ENCODE measurements at places on chromosomes 4 and X.

- no peak for DNase-seq
Observed at GRCh38 chrX:69371159-69371558, 133.0 kb upstream of the NALF2 start.

DNA sequence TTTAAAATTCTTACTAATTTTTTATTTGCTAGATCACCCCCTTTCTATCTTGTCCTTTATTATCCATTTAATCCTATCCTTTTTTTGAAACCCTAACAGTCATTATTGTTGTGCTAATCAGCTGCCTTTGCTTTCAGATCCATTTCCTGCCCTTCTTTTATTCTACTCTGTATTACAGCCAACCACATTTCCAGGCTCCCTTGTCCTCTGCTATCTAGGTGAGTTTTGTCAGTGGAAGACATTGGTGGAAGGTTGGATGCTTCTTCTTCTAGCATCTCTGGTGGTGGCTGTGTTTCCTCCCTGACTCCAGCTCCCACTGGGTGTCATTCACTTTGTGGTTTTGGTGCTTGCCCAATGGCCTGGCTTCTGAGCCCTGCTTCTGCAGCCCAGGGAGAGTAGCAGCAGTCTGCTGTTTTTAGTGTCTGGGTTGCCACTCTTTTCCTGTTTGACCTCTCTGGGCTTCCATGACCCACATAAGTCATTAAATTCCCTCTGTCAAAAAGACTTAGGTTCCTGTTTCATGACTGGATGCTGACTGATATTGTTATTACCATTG, 225.2 kb upstream of the PGRMC2 start:
- peak; percentile 38 for DNase-seq

DNA sequence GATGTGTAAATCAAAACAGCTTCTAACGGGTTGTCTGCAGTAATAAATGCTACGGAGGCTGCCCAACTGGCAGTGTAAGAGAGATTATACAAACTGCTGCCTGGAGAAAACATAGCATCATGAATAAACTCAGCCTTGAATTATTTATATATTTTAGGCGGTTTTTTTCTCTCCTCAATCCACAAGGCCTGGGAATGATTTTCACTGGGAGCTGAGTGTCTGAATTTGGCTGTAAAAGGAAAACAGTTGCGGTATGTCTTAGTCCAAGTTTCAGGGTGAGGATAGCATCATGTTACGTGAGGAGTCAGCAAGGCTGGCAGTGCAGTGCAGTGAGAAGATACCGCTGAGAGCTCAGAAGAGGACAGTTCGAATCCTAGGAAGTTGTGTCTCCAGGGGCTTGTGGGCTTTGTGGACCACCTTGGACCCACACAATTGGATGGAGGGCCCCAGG, 291.5 kb upstream of the BOD1L1 start:
- DNase-seq = no peak

GRCh38 chr4:155734951-155735350, 23.9 kb upstream of the GUCY1B1 start:
- no peak for DNase-seq

GRCh38 chrX:100090931-100091330, 319.1 kb downstream of the PCDH19 start:
- DNase-seq = no peak

DNA sequence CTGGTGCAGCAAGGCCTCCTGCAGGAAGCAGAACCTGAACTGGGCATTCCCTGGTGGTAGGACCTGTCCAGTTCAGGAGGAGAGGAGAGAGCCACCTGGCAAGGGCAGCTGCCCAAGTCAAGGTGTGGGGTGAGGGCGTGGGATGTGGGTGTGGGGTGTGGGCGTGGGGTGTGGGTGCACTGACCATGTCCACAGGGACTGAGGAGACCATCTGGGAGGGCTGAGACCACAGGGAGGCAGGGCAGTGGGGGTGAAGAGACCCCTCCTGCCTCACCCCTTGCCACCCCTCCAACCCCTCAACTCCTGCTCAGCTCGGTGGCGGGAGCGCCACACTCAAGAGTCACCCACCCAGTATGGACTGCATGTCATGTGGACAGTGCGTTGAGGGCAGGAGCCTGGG, 117.9 kb downstream of the CPZ start:
- DNase-seq = no peak

DNA sequence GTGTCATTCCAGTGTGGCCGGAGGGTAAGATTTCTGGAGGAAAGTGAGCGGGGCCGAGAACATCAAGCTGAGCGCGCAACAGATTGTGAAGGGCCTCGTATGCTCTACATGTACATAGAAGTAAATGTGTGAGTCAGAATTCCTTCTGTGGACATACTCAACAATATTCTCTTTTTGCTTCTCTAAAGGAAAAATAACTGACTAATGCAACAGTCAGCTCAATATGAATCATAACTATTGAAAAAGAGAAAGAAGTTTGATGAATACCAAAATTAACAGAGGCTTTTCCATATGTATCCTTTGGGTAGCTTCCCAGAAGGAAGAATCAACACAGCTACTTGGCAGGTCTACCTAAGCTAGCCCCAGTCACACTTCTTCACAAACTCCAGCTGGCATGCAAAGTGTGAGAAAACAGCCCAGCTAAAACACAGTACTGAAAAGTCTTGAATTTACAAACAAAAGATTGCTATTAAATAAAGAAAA, 87.5 kb upstream of the ZFP42 start:
- DNase-seq = no peak

DNA sequence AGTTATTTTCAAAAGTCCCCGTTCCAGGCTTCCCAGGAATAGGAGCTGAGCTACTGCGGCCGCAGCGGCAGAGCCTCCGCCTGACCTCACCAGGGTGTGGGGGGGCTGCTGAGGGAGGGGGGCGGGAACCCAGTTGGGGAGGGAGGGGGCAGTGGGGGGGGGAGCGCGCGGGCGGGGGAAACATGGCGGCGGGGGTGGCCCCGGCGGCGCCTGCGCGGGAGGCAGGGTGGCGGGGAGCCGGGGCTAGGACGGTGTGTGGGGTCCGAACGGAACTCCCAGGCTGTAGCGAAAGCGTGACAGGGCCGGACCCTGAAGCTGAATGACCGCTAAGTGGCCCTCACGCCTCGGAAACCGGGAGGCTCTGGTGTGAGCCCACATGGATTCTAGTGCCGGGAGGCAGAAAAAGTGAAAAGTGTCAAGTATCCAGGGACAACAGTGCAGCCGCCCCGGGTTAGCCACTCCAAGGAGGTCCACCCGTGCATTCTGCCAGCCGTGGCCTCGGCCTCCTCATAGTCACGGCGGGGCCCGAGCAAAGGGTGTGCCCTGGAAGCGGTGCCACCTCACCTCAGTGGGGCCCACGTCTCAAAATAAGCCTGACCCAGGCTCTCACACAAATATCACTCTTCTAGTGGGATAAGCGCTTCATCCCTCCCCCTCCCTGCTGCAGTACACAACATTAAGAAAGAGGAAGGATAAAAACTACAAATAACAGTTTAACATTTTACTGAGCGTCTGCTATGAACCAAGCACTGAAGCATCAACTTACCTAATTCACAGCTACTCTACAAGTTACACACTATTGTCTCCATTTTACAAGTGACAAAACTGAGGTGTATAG, at the start of gene KLHL13:
Gene KLHL13, minus strand, starts transcription at position 98 of the 838 bp plus-strand sequence. CDS start 88,337 bp downstream, outside the sequence.
- no peak for DNase-seq

GRCh38 chr4:155946486-155946885, 7.2 kb downstream of the CTSO start:
- DNase-seq = no peak

- DNase-seq = no peak
Observed at GRCh38 chr4:68630371-68630770, 40.1 kb downstream of the UGT2B15 start.

GRCh38 chr4:126023896-126024295, 709.1 kb downstream of the FAT4 start:
- no peak for DNase-seq

GRCh38 chr4:62912531-62912930, 1496.7 kb downstream of the TECRL start:
- no peak for DNase-seq

DNA sequence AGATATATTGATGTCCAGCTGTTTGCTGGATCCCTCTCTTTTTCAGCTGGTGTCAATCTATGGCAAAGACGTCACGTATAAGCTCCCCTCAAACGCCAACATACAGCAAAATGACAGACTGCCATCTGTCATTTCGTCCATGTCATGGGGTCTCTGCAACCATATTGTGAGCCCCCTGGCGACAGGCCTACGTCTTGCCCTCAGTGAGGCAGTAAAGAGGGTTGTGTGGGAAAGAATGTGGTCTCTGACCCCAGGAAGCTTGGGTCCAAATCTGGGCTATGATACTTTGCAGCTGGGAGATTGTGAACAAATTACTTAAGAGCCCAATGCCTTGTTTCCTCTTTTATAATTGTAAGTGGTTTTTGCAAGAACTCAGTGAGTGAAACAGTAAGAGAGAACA, 7.4 kb downstream of the SUPT20HL2 start:
- DNase-seq = no peak

DNA sequence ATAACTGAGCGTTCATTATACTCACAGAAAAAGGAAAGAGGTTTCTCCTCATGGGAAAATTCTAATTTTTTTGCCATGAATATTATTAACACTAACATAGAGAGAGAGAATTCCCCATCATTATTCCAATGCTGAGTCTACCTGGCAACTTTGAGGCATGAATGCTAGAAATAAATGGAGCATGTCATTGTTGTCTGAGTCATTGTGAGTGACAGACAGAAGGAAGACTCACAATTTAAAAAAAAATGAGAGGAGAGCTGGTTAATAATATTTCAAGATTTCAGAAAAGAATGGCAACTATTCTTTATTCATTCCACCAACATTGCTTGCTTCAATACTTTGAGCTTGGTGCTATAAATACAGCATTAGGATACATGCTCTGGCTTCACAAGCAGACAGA, 170.4 kb upstream of the HS3ST1 start:
- no peak for DNase-seq

DNA sequence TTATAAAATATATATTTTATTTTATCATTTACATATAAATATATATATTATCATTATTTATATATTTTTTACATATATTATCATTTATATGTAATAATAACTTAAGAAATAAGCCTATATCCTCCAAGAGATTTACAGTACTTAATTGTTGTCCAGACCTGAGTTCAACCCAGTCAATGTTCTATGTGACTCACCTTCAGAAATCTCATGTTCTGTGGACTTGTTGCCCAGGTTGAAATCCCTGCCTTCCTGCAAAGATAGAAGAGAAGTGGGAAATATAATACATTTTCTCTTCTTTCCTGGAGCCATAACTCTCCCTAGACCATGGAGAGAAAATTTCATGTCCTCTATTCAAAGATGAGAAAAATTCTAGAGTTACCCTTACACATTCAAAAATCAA, 247.3 kb downstream of the PARM1 start:
- DNase-seq = no peak

DNA sequence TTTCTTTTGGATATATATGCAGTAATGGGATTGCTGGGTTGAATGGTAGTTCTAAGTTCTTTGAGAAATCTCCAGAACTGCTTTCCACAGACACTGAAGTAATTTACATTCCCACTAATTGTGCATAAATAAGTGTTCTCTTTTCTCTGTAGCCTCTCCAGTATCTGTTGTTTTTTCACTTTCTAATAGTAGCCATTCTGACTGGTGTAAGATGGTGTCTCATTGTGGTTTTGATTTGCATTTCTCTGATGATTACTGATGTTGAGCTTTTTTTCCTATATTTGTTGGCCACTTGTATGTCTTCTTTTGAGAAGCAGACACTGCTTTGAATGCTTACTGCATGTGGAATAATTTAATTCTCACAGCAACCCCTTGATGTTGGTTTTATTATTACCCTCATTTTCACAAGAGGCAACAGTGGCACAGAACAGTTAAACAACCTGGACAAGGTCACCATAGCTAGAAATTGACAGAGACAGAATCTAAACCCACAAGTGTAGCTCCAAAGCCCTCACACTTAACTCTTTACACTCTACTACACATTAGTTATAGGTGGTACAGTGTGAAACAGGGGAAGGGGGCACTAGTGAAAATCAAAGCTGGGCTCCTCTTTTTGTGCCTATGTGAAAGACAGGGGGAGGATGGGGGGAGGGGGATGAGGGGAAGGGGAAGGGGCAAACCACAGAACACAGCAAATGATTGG, 96.1 kb downstream of the REELD1 start:
- no peak for DNase-seq

DNA sequence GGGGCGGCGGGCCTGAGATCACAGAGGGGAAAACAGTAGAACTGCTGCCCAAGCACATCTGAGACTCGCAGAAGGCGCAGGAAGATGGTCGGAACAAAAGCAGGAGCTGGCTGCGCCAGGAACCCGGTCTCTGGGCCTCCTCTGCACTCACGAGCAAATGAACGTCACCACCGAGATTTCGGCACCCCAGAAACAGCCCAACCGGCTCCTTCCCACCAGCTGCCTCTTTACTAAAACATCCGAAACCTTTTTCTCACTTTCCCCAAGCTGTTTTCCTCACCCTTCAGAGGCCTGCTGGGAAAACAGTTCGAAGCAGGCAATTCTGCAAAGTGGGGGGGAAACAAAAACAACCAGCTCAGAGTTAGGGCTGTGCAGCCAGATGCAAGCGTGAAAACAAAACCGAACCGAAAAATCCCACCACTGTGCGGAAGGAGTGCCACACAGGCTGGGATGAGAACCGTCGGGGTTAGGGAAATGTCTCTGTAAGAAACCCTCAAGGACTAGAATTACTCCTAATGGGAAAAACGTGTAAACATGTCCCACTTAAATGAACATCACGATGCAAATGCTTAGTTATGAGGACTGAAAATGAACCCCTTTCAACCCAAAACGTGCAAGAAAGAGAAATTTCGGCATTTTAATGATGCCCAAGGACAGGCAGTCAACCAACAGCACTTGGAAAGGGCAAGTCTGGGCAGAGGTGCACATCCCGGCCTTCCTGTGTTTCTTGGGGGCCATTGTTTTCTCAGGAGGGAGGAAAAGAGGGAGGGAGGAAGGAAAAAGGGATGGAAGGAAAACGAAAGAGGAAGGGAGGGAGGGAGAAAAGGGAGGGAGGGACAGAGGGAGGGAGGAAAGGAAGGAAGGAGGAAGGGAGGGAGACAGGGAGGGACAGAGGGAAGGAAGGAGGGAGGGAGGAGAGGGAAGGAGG, 15.8 kb downstream of the DHRSX start:
- no peak for DNase-seq

GRCh38 chr4:71553605-71554004, 214.8 kb downstream of the SLC4A4 start:
- no peak for DNase-seq

DNA sequence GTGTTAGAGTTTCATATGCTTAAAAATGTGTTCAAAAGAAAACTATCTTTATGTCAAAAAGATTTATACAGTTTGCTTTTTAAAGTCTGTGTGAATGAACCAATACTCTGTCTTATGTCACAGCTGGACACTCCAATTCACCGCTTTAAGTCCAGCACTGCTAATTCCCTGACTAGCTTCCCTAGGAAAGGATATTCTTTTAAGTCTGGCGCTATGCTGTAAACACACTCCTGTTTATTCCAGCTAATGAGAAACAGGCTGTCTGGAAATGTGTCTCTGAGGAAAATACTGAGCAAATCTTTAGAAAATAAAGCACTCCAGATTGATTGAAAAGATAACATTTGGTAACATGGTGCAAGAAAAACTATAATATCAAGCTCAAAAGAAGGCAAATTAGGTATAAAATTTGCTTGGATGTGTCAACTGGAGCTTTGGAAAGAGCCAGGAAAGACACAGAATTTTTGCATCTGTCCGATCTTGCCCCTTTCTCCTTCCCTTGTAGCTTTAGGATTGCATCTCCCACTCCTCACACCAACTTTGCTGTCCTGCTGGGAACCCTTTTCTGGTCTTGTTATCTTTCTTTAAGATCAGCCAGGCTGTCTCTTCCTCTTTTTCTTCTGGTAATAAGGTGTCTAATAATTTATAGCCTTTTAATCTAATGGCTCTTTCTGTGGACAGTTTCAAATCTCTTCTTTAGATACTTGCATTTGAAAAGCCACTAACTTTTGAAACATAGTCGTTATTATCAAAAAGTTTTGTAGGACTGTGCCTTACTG, 40.9 kb upstream of the VEGFC start:
- no peak for DNase-seq
